OCI-LY7 (cell line): ENCODE measurements at places on chromosomes 3 and 15. TPM values are rescaled to one million over a fixed set of nuclear protein-coding genes. Genes with fewer than 3 reads are reported as not detected.

GRCh38 chr15:68552773-68553172, 26.0 kb upstream of the CORO2B start:
- DNase-seq = no peak

DNA sequence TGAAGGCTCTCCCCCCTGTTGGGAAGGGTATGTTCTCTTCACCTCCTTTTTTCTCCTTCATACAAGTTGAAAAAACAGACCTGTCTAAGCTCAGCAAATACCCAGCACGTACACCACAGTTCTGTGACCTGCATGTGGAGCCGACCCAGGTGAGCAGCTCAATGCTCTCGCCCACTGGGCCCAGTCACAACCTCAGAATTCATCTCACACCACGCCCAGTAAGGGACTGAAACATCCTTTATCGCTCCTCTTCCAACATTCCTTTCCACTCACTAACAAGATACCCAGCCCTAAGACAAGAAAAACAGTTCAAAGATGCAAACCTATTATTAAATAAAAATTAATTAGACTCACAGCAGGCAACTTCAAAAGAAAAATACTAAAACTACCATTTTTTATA, 68.9 kb downstream of the FOXP1 start:
- DNase-seq = no peak

- DNase-seq = no peak
Measured at GRCh38 chr3:150825192-150825915, 62.4 kb upstream of the SIAH2 start.

GRCh38 chr3:43747641-43748040, 56.9 kb downstream of the ABHD5 start:
- no peak for DNase-seq

DNA sequence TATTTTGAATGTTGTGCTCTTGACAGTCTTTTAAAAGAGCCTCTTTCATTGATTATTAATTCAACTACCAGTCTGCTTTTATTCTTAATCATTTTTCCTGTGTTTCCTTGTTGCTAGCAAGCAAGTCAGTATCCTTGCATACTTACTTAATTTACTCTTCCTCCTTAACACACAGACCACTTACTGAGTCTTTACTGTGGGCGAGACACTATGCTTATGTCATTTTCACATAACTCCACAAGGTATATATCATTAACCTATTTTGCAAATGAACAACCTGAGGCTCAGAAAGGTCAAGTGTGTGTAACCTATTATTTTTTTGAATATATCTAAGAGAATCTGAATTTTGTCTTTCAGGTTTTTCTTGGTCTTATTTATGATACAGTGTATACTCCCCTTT, 130.9 kb downstream of the WDR76 start:
- DNase-seq = no peak

DNA sequence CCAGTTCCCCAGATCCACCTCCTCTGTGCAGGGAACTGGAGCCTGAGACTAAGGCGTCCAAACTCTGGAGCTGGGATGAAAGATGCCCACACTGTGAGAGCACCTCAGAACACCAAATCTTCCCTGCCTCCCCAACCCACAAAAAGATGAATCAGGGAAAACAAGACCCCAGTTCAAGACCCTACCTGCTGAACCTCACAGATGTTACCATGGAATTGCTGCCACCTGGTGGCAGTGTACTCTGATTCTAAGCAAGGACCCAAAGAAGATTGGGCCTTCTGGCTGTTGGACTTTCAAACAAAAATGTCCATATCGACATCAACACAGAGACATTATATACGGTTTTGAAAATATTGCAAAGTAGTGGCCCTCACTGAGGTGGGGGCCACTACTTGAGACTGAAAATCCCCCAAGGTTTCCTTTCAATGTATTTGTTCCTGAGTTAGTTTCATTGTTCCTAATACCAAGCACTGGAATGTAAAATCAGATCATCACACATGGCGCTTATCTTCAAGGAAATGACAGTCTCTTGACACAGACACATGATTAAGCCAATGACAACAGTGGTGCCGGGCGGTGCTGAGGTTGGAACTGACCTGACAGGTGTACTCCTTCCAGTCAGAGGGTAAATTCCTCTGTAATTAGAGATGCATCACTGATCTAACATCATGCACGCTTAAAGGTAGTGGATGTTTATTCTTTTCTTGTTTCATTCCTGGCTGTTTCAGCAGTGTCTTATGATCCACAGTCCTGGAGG, 67.6 kb downstream of the SLC6A11 start:
- peak; percentile 37 for DNase-seq

Gene LYZL4
- not detected in 2 replicates for total RNA-seq

- DNase-seq = no peak
Measured at GRCh38 chr3:126147932-126148683, 32.3 kb downstream of the ALDH1L1 start.

DNA sequence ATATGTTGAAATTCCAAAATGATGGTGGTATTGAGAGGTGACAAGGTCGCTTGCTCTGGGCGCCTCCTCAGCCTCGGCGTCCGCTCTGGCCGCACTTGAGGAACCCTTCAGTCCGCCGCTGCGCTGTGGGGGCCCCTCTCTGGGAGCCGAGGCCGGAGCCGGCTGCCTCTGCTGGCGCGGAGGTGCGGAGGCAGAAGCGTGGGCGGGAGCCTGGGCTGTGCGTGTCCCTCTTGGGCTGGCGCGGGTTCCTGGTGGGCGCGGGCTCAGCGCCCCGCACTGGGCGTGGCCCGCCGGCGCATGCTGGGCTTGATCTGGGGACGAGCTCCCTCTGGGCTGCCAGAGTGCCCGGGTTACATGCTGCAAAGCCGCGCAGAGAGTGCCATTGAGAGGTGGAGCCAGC, 39.8 kb upstream of the TMC3 start:
- no peak for DNase-seq

Gene STAC
- not detected in 2 replicates for total RNA-seq

- DNase-seq = no peak
Measured at GRCh38 chr15:39752991-39753390, 29.6 kb downstream of the FSIP1 start.

DNA sequence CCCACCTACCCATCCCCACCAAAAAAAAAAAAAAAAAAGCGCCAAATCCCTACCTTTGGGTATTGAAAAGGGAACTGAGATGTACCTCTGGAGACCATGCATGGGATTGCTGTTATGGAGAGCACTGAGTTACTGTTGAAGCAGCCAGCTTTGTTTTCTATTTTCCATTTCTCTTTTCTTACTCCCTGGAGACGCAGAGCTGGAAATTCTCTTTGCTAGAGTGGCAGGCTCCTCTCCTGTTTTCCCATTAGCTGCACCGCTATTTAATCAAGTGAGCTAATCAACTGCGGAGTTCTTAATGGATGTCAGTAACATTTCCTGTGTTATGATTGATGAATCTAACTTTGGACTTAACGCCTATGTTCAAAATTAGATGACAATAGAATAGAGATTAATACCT, 136.1 kb upstream of the LMCD1 start:
- no peak for DNase-seq

DNA sequence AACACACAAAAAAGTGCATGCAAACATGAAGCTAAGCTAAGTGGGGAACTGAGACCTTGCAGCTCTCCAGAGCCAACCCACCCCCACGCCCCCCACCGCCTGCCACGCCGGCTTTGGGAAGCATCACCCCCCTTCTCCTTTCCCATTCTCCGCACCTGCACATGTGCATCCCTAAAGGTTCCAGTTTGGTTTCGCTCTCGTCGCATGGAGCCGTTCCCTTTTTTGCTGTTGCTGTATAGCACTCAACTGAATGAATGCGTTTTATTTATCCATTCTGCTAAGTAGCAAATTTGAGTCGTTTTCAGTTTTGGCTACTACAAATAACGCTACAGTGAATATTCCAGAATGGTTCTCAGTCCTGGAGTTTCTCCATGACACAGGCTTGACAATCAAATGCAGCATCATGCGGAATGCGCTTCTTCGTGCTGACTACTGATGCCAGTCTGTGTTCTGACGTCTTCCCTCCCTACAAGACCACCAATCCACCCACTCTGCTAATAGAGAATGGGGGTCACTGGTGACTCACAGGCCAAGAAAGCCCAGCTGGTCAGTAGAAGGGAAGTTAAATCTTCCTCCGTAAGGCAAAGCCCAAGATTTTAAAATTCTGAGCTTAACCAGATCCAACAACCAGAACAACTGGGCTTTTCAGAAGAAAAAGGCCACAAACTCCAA, 115.3 kb downstream of the XXYLT1 start:
- no peak for DNase-seq

DNA sequence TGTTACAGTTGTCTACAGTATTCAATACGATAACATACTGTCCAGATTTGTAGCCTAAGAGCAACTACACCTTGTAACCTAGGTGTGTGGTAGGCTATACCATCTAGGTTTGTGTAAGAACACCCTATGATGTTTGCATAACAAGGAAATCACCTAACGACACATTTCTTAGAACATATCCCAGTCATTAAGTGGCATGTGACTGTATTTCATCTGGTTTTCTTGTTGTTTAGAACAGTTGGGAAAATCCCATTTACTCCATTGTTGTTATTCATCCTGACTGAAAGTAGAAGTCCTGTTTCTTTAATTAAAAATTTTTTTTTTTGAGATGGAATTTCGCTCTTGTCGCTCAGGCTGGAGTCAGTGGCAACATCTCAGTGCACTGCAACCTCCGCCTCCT, 31.3 kb downstream of the LRRC28 start:
- DNase-seq = no peak

DNA sequence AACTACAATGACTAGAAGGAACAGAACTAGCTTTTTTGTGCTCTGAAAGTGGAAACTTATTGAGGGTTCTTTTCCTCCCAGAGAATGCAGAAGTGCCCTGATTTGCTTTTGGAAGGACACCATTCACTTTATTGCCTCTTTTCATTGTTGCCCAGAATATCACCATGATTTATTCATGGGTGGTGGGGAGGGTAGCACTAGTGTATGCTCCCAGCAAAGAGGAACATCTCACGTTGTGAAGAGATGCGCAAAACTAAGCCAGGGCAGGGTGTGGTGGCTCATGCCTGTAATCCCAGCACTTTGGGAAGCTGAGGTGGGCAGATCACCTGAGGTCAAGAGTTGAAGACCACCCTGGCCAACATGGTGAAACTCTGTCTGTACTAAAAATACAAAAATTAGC, 31.4 kb downstream of the FLNB start:
- DNase-seq = no peak

DNA sequence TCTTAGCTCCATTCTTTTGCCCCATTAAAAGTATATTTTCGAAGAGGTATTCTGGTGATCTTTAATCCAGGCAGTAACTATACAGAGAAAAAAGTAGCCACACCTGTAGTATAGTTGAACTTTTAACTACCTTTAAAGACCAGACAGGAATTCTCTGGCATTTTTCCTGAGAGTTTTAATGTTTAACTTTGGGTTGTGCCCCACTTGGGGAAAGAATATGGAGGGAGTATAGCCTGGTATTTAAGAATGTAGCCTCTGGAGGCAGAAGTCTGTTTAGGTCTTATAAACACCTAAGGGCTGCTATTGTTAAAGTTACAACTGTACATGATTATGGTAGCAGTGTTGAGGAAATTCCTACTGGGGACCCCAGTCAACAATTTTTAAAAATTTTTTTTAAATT, 19.3 kb downstream of the C3orf85 start:
- no peak for DNase-seq

DNA sequence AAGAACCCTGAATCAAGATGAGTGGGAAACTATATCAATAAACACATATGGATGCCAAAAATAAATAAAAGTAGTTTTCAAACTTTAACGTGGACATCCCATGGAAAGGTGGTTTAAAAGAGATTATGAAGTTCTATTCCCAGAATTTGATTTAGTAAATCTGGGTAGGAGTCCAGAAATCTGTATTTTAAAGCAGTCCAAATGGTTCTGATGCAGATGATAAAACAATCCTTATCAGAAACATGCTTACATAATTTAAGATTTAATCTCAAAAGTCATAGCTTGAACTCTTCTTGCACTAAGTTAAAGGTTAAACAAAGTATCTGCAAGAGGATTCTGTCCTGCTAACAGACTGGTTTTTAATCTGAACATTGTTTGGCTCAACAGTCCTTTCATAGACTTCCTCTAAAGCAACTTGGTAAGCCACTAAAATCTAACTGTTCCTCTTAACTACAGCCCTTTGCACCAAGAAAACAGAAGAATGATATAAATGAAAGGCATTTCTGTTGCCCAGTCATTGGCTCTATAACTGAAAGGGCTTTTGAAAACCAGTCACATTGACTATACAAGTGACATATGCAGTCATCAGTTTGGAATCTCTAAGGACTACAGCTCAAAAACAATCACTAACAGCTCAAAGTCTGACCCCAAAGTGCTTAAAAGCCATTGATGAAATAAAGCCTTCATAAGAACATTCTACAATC, 23.4 kb upstream of the MAP4 start:
- DNase-seq = no peak

DNA sequence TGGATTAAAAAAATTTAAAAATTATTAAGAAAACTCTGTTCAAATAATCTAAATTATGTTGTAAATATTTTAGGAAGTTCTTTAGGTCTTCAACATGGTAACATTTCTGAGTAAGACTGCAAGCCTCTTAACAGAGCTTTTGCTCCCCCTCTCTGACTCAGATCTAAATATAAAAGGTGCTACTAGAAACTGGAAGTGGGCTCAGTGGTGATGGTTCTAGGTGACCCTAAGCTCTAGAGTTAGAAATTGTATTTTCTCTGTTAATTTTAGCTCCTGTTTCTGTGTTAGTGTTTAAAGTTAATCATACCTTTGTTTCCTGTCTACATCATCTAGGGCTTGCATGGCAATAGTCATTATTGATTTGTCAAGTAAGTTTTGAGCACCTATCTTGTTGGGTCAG, 159.9 kb upstream of the MEIS2 start:
- no peak for DNase-seq

DNA sequence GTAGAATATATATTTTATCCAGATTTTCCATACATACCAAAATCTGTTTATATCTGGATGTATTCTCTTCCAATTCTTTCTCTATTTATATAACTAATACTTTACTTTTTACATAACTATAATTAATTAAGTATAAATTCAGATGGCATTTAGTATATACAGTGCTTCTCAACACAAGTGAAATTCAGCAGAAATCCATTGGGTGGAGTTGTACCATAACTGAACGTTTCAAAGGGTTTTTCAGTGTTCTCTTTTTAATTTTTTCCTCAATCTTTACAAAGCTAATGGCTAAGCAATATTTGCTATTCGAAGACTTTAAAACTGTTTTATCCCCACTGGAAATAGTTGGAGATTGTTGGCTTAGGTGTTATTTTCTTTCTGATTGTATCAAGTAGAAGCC, 13.9 kb upstream of the ZBBX start:
- peak; percentile 4 for DNase-seq

DNA sequence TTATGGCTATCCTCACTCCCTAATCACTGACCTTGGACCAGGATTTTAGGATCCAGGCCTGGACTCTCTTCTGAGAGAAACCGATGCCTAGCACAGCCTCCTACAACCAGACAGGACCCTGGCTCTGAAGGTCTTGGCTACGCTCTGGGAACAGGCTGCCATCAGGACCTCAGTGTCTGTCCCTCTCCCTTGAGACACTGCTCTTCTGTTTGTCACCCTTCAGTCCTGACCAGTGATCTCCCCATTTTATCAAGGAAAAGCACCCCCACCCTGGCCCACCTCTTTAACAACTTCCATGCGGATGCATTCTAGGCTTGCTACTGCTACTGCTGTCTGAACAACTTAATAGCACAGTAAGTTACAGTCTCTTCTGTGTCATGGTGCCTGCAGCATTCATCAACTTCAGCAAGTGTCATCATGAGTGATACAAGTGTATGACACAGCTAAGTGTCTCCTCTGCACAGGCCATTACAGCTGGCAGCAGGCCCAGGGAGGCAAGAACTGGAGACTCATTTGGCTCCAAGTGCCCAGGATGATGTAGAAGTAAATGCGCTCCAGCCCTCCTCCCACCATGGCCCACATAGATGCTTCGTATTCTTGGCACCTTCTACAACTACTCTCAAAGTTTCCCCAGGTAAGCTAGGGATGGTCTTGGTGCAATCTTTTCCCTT, 302.4 kb downstream of the EPHB1 start:
- DNase-seq = no peak
